GM23338 (cell line): ENCODE measurements at places on chromosomes 2 and 18.

DNA sequence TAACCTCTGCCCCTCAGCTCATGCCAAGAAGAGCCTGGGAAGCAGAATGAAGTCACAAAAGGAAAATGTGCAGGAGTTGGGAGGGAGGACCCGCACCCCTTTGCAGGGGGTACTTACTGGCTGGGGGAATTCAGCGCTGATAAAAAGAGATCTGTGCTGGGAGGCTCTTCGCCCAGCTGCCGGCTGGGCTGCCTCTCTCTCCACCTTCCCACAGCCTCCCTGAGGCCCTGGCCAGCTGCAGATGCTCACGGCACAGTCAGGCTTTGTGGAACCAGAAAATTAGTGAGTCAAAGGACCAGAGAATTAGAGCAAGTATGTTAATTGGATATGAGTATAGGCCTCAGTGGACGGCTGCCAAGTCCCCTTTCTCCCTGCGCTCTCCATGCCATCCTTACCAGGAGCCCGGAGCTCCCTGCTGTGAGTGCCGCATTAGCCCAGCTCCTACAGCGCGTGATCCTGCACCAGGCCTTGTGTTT lies 181.7 kb upstream of the SH3BP4 start:
- no peak for DNase-seq

DNA sequence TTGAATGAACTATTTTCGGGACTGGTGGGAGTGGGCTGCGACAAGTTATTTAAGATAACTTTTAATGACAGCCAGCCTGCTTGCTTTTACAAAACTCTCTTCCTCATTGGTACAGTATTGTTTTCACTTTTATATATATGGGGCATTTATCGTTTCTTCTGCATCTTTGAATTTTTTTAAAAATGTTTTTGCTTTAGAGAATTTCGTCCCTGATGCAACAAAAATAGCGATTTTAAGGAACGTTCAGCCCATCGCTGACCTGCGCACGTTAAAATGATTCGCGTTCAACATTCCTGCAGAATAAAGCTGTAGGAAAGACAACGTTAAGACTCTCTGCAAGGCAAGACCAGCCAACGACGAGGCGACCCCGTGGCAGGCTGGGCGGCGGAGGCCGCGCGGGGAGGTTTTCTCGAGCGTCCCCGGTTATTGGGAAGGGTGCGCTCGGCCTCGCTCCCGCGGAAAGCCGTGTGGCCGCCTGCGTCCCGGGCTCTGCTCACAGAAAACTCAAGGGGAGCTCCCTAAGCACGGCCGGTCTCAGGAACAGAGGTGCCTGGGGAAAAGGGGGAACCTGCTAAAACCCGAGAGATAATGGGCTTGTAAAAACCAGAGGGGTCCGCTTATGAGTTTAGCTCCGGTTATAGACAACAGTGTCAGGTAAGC lies 3.0 kb downstream of the PAX8 start:
- peak; percentile 15 for DNase-seq

GRCh38 chr2:26245231-26245732 lies 543 bp downstream of the HADHB start:
- peak; percentile 61 for DNase-seq

DNA sequence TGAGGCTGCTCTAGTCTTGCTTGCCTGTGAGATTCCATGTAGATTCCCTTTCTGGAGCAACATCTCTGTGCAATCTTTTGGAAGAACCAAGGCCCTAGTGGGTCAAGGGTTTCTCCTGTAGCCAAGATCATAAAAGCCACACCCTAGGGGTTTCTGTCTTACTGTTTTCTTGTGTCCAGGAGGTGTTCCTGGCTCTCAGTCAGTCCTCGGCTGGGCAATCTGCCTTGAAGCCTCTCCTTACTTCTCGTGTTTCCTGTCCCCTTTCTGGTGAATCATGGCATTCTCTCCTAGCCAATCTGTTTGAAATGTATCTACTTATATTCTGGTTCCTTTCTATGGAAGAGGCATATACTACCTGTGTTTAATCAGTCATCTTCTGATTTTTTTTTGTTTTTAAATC lies 484.8 kb upstream of the UBE2E3 start:
- DNase-seq: no peak

GRCh38 chr2:23838581-23838980 lies 88.3 kb downstream of the ATAD2B start:
- no peak for DNase-seq

DNA sequence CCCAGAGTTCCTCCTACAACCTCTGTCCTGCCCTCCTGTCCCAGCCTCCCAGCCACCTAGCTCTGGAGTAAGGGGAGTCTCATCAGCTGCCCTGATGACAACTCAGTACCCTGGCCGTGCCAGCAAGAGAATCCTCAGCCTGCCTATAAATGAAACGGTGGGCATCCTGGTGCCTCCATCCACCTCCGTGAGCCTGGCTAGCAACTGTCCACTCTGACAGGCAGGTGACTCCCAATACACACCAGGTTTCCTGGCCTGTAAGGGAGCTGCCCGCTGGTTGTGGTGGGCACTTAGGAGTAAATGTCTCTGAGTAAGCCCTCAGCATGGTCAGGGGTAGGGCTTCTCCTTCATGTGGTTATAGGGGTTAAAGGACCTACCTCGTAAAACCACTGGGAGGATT lies 81.5 kb downstream of the XDH start:
- no peak for DNase-seq

DNA sequence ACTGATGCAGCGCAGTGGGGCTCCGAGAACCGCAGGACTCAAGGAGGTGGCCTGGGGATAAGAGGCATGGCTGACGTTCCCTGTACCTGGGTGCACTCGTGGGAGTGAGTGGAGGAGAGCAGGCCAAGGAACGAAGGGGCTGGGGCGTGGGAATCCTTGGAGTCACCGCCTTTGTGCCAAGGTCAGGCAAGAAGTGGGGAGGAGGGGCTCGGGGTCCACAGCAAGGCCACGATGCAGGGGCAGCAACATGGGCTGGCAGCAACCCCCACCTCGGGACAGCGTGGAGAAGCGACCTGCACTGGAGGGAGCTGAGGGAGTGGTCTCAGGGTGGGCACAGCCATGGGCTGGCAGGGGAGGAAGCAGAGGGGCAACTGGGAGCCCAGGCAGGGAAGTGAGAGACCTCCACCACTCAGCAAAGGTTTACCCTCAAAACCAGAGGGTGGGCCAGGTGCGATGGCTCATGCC lies 18.6 kb downstream of the ARID5A start:
- DNase-seq: no peak

GRCh38 chr2:222733470-222733845 lies 62.0 kb downstream of the MOGAT1 start:
- DNase-seq: no peak

GRCh38 chr2:102253753-102254150 lies 57.6 kb upstream of the IL1RL1 start:
- no peak for DNase-seq

GRCh38 chr2:161122772-161123530 lies 37.3 kb upstream of the TANK start:
- DNase-seq: peak; percentile 43

- DNase-seq: peak; percentile 78
These were observed 273.3 kb downstream of the GLI2 start for GRCh38 chr2:121008975-121009374.

- no peak for DNase-seq
These were observed 171.6 kb downstream of the LDLRAD4 start for GRCh38 chr18:13390196-13390595.

GRCh38 chr2:73402386-73403103 lies 16.9 kb downstream of the ALMS1 start:
- DNase-seq: no peak

GRCh38 chr2:230912046-230912445 lies 13.0 kb downstream of the GPR55 start:
- DNase-seq: no peak

DNA sequence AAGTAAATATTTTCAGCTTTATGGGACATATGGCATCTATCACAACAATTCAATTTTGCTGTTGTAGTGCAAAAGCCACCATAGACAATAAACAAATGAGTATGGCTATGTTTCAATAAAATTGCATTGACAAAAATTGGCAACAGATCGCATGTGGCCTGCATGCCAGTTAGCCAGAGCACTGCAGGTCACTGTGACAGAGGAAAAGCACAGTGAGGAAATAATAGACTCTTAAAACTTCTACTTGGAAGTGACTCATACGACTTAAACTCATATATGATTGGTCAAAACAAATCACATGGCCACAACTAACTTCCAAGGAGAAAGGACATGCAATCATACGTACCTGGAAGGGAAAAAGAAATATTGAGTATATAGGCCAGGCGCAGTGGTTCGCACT lies 44.4 kb downstream of the EXOC6B start:
- DNase-seq: no peak

DNA sequence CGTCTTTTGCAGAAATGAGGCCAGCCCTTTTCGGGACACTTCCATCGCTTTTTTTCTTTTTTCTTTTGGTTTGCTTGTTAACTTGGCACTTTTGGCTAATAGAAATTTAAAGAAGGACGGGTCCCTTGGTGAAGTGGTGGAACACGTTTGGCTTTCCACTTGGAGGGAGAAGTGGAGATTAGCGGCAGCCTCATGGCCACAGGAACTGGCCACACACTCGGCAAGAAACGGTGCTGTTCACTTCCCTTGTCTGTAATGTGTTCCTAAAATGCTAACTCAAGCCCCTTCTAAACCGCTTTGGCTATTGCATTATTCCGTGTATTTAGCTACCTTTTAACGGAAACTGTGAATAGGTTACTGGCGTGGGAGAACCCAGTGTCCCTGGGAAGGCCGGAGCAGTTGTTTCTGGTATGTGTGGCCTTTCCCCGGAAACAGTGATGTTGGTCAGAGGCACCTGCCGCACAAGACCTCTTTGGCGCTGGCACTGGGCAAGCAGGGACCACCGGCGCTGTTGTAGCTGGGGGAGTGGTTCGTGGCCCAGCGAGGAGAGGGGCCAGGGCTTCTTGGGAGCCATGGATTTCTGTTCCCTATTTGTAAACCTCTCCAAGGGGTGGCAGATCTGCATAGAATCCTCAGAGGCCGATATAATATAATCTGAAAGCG lies 981 bp downstream of the RAMP1 start:
- no peak for DNase-seq

DNA sequence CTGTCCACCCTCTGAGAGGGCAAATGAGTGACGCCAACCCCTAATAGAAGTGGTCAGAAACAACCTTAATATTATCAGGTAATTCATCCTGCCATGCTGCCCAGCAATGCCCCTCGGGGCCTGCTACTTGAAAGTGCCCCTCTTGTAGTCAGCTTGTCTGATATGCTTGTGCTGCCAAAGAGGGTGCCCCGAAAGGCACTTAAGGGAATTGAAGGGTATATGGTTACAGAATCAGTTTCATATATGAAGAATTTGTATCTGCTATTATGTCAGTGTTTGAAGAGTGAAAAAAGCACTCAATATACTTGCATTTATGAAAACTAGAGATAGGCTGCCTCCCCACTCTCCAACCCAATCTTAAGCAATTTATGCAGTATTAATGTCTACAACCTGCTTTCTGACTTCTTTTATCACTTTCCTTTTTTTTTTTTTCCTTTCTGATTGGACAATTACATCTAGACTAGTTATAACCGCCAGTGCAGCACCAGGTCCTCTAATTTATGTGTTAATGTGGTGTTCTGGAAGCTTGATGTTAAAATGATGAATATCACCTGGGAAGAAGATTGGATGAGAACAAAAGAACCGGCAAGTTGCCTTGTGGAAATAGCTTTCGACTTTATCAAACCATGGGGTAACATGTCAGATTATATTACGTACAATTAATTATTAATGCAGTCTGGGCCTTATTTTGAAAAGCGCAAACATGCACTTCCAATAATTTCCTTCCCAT lies 646.9 kb upstream of the ACVR2A start:
- DNase-seq: no peak

GRCh38 chr2:146503366-146503765 lies 1341.5 kb upstream of the ACVR2A start:
- no peak for DNase-seq

GRCh38 chr2:230829959-230830358 lies 34.8 kb upstream of the ITM2C start:
- no peak for DNase-seq

- no peak for DNase-seq
These were observed 62.9 kb upstream of the CYRIA start for GRCh38 chr2:16728351-16729136.

- DNase-seq: no peak
These were observed 17.6 kb downstream of the MRPL35 start for GRCh38 chr2:86216575-86217555.

GRCh38 chr2:43274055-43274454 lies 47.6 kb upstream of the ZFP36L2 start:
- DNase-seq: no peak

DNA sequence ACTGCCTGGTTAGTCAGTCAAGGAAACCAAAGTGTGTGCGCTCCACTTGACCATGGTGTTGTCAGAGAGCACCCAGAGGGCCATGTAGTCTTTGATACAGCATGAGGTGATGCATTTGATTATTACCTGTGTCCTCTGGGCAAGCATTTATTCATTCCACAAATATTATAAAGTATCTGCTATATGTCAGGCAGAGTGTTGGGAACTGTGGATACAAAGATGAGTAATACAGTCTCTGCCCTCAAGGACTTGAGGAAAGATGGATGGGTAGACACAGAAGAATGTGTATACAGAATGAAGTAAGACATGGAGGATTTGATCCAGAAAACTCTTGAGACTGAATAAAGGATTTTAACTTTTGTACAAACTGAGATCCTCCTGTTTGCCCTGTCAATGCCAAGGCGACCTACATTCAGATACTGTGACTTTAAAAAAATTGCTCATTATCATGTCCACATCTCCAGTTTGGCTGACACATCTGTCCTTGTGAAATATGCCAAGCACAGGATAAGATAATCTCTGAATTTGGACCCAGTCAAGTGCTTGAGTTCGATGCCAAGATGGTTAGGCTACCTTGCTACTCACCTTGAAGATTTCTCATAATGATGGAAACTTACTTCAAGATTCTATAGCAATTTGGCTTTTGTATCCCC lies 50.8 kb downstream of the ACYP2 start:
- no peak for DNase-seq

- peak; percentile 3 for DNase-seq
These were observed 450.6 kb upstream of the ST6GAL2 start for GRCh38 chr2:107336526-107336925.

DNA sequence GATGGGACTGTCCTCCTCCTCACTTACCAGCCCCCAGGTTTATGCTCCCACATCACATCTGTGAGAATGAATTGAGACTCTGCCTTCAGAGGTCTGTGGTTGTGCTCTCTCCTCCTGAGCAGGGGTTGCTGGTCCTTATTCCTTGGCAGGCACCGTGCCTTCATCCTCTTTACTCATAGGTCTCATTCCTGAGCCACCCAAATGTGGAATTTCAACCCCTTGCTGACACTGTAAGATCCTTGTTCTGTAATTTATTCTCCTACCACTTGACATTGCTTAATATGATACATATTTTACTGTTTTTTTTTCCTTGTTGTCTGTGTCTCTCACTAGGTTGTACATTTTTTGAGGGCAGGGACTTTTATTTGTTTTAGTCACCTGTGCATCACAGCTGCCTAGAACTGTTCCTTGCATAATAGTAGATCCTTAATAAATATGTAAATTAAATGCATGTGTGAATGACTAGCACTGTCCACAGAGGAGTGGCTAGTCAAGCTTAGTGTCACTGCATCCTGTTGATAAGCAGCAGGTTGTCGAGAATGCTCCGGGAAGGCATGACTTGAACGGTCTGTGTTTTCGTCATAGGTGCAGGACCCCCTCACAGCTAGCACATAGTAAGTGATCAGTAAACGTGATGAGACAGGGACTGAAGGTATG lies 180.6 kb downstream of the ZNF407 start:
- no peak for DNase-seq

GRCh38 chr18:38930881-38931753 lies 1365.5 kb upstream of the CELF4 start:
- DNase-seq: peak; percentile 51

- no peak for DNase-seq
These were observed 38.3 kb upstream of the PEX13 start for GRCh38 chr2:60979231-60979630.
